SHP77 (cell line): ENCODE measurements at places on chromosomes 7 and 10.

DNA sequence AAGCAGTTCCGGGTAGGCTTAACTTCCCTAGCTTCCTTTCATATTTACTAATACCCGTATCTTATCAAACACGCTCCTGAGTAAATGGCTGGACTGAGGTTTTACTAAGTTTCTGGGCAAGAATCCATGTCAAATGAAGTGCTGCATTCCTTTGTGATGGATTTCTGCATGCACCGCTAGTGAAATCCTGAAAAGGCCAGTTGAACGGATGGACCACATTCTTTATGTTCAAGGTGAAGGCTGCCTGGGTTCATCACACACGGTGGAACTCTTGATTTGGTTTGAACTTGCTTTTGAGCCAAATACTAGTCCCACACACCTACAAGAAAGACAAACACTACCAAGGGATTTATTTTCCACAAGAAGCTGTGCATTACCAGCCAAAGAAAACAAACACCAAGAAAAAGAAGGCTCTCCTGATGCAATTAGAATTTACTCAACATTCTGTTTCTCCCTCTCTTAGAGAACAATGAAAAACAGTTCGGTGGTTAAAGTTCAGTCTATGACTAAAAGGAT, 255.0 kb upstream of the SEMA3C start:
- no peak for DNase-seq

DNA sequence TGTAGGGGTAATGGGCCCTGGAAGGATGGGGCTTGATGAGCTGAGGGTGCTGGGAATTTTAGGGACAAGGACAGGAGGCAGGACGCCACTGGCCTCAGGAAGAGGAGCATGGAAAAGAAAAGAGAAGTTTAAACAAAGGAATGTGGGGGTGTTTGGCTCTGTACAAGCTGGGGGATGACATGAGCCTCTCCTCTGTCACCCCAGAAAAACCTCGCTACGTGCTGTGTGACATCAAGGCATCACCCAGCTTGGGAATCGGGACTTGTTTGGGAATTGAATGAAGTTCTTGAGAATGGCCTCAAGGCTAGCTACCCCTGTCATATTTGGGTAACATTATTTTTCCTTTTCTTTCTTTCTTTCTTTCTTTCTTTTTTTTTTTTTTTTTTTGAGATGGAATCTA, 47.7 kb upstream of the HSPB1 start:
- DNase-seq = no peak

- no peak for DNase-seq
These were observed 115.8 kb downstream of the SEMA3D start for GRCh38 chr7:85070967-85071628.

- no peak for DNase-seq
These were observed 216.4 kb downstream of the CXCL12 start for GRCh38 chr10:44168478-44168877.

- DNase-seq = no peak
These were observed 12.0 kb downstream of the EEPD1 start for GRCh38 chr7:36165059-36165458.

- no peak for DNase-seq
These were observed 174.8 kb downstream of the ELMO1 start for GRCh38 chr7:37273891-37274290.

DNA sequence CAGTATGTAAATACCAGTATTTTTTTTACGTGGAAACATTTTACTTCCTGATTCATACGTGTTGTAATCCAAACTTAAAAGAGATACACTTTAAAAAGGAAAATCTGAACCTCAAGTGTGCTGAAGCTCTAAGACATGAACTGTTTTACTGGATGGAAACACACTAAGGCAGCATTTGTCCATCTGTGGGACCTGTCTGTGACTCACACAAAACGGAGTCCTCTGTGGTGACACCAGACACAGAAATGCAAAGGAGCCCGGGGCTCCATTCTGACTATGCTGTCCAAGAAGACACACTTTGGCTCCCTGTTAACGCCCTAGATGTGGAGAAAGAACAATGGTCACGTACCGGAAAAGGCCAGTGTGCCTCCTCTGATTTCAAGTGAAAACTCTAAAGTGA, 23.9 kb downstream of the RNF133 start:
- DNase-seq = no peak

DNA sequence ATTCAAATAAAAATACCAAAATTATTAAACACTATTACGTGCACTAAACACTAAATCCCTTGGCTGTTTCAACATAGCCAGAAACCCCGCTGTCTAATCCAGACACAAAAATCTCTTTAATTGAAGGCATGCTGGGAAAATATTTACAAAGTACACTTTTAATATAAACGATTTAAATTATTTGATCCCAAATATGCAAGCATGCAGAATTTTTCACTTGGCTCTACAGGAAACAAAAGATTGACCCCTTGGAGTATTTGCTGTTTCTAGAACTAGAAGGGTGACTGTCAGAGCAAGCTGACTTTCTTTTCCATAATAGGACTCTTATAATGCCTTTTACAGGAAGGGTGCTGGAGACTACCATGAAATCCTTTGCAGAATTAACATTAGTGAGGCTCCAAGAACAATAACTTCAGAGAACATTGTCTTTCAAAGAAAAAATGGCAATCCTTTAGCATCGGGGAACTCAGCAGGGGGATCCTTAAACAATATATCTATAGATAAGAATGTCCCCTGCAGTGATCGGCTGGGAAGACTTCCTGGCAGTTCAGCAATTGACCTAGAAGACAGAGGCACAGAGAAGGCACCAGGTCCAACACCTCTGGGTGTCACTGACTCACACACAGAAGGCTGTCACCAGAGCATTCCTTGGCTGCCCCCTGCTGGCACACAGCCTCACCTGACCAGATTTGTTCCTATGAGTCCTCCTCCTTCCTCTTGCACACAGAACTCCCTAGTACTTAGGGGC, 55.8 kb upstream of the MRLN start:
- peak; percentile 13 for DNase-seq

- peak; percentile 70 for DNase-seq
These were observed 53.5 kb downstream of the PODXL start for GRCh38 chr7:131502810-131503508.

DNA sequence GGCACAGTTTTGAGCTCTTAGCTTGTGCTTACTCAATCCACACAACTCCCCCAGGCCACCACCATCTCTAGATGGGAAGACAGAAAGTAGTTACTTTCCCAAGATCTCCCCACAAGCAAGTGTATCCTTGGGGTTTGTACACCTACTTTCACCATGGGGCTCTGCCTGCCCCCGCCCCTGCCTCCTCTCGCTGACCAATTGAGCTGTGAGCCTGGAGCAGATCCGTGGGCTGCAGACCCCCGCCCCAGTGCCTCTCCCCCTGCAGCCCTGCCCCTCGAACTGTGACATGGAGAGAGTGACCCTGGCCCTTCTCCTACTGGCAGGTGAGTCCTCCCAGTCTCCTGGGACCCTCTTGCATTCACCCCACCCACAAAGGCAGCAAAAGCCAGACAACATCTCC, 2.0 kb downstream of the FXYD4 start:
- no peak for DNase-seq

- DNase-seq = no peak
These were observed 15.5 kb upstream of the SEMA3C start for GRCh38 chr7:80934321-80934720.

- no peak for DNase-seq
These were observed 3.1 kb downstream of the ABHD11 start for GRCh38 chr7:73735528-73735905.

- no peak for DNase-seq
These were observed 21.8 kb downstream of the ZNF775 start for GRCh38 chr7:150400788-150401423.
